Right ventricle myocardium inferior (tissue), 1 donor: ENCODE measurements at places on chromosomes 3 and 15. TPM values are rescaled to one million over a fixed set of nuclear protein-coding genes. Genes with fewer than 3 reads are reported as not detected.
A peak's percentile ranks its signal among the peaks of the same experiment; 100 is the strongest.

The PDE12 gene
- total RNA-seq, result 10.3 TPM

The ZNF385D gene
- total RNA-seq, result 2.6 TPM

The RAB43 gene
- 3.4 TPM for total RNA-seq

The DNAH12 gene
- total RNA-seq, result not detected

The GABRR3 gene
- total RNA-seq, result not detected

DNA sequence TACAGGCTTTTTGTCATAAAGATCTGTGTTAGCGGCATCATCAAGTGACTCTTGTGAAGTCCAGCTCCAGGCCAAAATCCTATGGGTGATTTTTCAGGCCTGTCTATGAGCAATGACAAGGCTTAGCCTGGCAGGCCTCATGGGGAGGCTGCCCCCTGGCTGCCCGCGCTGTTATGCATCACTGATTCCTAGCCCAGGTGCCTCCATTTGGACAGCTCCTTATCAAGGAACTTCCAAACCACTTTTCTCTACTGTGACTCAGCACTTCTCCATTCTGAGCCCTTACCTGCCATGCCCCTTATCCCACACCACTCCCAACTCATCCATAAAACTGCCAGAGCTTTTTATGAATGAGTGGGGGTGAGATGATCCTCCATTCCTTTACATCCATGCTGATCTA, 91.5 kb upstream of the C3orf80 start:
- DNase-seq, result no peak

- DNase-seq, result no peak
Measured at GRCh38 chr15:89433686-89434085, 62.7 kb downstream of the RHCG start.

DNA sequence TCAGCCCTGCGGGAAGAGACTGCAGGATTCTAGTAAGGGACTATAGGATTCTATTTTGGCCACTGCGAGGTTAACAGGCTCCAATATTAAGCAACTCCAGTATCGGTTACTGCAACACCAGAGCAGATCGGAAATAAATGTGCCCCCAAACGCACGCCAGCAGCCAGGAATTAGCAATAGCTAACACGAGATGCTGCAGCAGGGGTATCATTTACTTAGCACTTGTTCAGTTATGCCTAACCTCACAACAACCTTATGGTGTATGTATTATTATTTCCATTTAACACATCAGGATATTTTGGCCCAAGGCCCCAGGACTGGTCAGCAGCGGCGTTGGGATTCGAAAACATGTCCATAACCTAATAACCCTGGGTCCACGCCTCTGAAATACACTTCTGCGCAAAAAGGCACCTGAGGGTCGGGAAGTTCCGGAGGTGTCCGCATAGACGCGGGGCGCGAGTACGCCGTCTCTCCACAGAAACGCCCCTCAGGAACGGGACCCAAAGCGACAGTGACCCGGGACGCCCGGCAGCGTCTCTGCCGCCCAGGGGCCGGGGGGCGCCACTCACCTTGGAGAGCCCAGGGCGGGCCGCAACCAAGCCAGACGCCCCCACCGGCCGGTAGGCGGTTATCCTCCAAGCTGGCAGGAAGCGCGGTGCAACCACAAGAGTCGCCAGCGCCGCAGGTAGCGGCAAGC, 681 bp downstream of the PIK3CB start:
- peak; percentile 81 for DNase-seq

- no peak for DNase-seq
Measured at GRCh38 chr3:176933704-176934103, 263.6 kb downstream of the TBL1XR1 start.

GRCh38 chr3:13189639-13190377, 116.6 kb upstream of the IQSEC1 start:
- no peak for DNase-seq

DNA sequence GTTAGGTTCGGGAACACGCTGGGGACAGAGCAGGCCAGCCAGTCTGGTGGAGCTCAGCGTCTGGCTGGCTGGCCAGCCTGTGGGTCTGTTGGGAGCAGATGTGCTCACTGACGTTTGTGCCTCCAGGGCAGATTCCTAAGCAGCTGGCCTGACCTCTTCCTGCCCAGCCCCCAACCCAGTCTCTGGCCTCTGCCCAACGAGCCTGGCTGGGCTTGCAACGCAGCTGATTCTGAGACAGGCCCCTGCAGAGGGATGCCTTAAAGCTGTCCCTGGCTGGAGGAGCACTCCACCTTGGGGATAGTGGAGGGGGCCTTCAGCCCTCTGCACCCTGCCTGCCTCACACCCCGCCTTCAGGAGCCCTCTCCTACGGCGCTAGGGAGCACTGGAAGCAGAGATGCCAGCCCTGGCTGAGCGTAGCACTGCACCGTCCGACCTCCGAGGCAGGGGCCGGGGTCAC, 46.0 kb downstream of the KLF13 start:
- DNase-seq, result peak; percentile 91

DNA sequence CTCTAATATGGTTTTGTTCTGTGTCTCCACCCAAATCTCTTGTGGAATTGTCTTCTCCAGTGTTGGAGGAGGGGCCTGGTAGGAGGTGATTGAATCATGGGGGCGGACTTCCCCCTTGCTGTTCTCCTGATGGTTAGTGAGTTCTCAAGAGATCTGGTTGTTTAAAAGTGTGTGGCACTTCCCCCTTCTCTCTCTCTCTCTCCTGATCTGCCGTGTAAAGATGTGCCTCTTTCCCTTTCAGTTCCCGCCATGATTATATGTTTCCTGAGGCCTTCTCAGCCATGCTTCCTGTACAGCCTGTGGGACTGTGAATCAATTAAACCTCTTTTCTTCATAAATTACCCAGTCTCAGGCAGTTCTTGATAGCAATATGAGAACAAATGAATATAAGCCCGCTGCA, 33.1 kb downstream of the RETNLB start:
- no peak for DNase-seq
